ENCODE measurements at places on chromosomes 4 and X. TPM values are rescaled to one million over a fixed set of nuclear protein-coding genes. Genes with fewer than 3 reads are reported as not detected.
A peak's percentile ranks its signal among the peaks of the same experiment; 100 is the strongest.

GRCh38 chr4:2785613-2786012 is 7.3 kb upstream of the SH3BP2 start:
- peak; percentile 43 for DNase-seq

GRCh38 chr4:6354626-6355025 is 85.0 kb downstream of the WFS1 start:
- DNase-seq, result no peak

GRCh38 chr4:5979981-5980380 is 38.2 kb downstream of the C4orf50 start:
- DNase-seq, result no peak

- no peak for DNase-seq
Measured at GRCh38 chr4:10168151-10168550, 51.6 kb upstream of the WDR1 start.

DNA sequence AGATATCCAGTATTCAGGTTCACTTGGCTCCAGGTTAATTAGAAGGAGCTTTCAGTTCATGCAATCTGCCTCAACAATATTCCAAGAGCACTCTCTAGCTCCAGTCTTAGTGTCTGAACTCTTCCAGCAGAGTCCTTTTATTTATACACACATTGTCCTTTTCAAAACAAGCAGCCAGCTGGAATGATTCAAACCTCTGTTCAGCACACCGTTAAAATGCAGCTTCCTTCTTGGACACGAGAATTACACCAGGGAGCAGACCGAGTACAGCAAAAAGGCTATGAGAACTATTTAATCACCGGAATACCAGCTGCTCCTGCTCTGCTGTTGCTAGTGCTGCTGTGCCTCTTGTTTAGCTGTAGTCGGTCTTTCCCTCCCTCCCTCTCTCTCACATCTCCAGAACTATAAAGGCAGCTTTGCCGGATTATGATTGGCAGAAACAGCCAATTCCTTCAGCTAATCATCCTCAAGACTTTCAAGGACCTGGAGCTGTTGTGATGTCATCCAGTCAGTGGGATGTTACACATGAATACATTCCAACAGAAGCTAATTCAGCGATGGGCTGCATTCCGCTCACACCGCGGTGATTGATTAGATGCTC is at the start of gene NDST4:
NDST4 (minus strand) TSS at position 115 of the 601 bp plus-strand sequence. CDS start 36,584 bp downstream, outside the sequence.
- DNase-seq, result no peak

DNA sequence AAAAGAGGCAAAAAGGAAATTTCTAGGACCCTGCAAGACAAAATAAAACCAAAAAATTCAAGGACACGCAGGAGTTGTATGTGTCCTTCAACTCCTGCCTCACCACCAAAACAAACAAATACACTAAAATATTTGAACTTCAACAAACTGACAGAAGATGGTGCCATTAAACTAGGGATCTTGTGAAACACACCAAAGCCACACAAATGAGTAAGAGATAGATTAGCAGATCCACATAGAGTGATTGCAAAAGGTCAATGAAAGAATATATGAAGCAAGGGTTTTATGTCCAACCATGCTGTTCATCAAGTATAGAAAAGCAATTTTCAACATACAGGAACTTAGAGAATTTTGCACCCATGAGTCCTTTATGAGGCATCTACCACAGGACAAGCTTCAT is 40.1 kb upstream of the SCML1 start:
- DNase-seq, result peak; percentile 4

- DNase-seq, result no peak
Measured at GRCh38 chr4:89006307-89006706, 50.7 kb downstream of the FAM13A start.

DNA sequence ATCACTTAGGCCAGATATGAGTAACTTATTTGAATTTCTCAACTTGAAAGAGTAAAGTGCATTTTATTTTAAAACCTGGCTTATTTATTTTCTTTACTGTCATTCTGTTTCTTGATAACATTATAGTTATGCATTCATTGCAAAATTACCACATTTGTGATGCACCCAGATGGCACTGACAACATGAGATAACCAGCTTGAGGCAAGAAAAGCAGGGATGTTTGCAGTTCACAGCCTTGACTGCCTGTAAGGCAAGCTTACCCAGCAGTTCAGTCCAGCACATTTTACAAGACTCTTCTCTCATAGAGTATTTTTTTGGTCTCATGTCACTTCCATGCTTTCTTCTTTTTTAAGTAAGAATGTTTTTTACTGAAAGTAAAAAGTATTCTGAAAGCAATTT is 25.3 kb upstream of the EPGN start:
- no peak for DNase-seq

Gene USP17L26
- not detected for total RNA-seq

Data from CD4-positive, alpha-beta memory T cell (primary cell).